ENCODE measurements at places on chromosomes 1 and 21. TPM values are rescaled to one million over a fixed set of nuclear protein-coding genes. Genes with fewer than 3 reads are reported as not detected.

- H3K27ac ChIP-seq = no peak overlapping the region
- no peaks in the 10 kb centered on the region for H3K27me3 ChIP-seq
- H3K36me3 ChIP-seq = no peaks in the 10 kb centered on the region
Measured at GRCh38 chr1:84700070-84700469, 9.8 kb upstream of the SSX2IP start.

- H3K27ac ChIP-seq = no peak overlapping the region
- peaks cover 18% of the 10 kb centered on the region for H3K36me3 ChIP-seq
- H3K4me1 ChIP-seq = no peaks in the 10 kb centered on the region
- no peak for DNase-seq
Measured at GRCh38 chr1:158972841-158973240, 36.9 kb upstream of the IFI16 start.

TNFRSF8 gene
- total RNA-seq = 0.37 TPM

GRCh38 chr1:227887697-227888403 lies 59.9 kb downstream of the WNT9A start:
- H3K4me1 ChIP-seq = peaks cover 23% of the 10 kb centered on the region
- H3K4me3 ChIP-seq = no peak overlapping the region
- H3K36me3 ChIP-seq = no peaks in the 10 kb centered on the region
- no peak for DNase-seq

- H3K27ac ChIP-seq = no peak overlapping the region
- H3K4me3 ChIP-seq = no peak overlapping the region
- DNase-seq = no peak
- no peaks in the 10 kb centered on the region for H3K36me3 ChIP-seq
- H3K4me1 ChIP-seq = no peaks in the 10 kb centered on the region
Measured at GRCh38 chr1:247277191-247277590, 21.3 kb downstream of the VN1R5 start.

DNA sequence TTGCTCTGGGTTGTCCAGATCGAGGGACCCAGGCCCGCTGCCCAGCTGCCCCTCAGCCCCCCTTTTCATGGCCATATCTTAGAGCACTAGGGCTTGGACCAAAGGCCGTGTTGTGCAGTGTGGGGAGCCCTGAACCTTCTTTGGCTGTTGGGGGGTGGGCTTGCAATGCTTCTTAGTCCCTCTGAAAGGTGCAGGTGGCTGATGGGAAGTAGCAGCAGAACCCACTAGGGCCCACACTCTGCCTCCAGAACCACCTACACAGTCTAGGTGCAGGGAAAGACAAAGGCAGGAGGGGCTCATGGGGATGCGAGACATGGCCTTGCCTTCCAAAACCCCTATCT lies 2.3 kb upstream of the HPCA start:
- DNase-seq = no peak
- H3K27me3 ChIP-seq = peaks cover 8% of the 10 kb centered on the region
- no peak overlapping the region for H3K4me3 ChIP-seq

- H3K27ac ChIP-seq = no peak overlapping the region
- DNase-seq = no peak
- no peak overlapping the region for H3K4me3 ChIP-seq
- H3K4me1 ChIP-seq = no peaks in the 10 kb centered on the region
- H3K27me3 ChIP-seq = peaks cover 26% of the 10 kb centered on the region
Measured at GRCh38 chr1:201593200-201593921, 54.4 kb downstream of the NAV1 start.
